ENCODE measurements at places on chromosomes 3 and 15. TPM values are rescaled to one million over a fixed set of nuclear protein-coding genes. Genes with fewer than 3 reads are reported as not detected.

GRCh38 chr3:152071924-152072323, 196.8 kb upstream of the MBNL1 start:
- DNase-seq, result no peak

TRIM71 gene
- total RNA-seq, result 9.9 TPM

DNA sequence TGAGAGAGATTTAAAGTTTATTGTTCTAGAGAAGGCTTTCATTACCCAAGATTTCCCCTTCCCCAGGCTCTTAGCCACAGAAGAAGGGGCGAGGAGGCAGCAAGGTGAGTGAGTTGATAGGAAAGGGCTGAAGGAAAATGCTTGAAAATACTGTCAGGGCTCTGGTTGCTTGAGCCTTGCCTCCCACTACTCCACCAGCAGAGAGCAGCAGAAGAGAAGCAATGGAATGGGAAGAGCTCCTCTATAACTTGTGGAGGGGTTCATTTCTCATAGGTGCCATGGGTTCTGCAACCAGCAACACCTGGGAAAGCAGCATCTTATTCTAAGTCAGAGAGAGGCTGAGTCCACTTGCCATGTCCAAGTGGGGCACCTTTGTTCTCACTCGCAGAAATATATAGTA, 184.0 kb upstream of the CNTN6 start:
- no peak for DNase-seq

GRCh38 chr3:172553526-172554252, 30.5 kb upstream of the TNFSF10 start:
- DNase-seq, result no peak

DNA sequence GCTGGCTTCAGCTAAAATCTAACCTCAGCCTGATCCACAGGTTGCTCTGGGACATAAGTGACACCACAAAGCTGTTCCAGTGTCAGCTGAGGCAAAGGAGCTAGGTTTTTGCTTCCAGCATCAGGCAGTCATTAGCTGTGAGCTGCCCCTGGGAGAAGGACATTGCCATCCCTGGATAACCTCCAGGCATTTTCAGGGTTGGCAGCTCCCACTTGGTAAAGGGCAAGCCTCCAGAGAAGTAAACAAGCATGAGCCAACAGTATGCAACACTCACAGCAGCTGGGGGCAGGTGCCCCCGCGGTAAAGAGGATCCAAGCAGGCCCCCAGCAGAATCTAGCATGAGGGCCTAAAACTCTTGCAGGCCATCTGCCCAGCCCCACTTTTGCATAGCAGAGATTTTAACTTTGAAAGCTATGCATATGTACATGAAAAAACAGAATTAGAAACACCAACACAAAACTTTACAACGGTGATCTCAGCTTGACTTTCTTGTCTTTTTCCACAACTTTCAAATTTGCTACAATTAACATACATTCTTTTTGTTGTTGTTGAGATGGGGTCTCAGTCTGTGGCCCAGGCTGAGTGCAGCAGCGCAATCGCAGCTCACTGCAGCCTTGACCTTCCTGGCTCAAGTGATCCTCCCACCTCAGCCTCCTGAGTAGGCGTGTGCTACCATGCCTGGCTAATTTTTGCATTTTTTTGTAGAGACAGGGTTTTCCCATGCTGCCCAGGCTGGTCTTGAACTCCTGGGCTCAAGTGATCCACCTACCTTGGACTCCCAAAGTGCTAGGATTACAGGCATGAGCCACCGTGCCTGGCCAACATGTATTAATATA, 83.8 kb upstream of the TPM1 start:
- DNase-seq, result no peak

GRCh38 chr3:25744470-25744869, 38.8 kb downstream of the NGLY1 start:
- DNase-seq, result no peak

All from lung (tissue), 17 donors.